Left lung (tissue), 14 donors: ENCODE measurements at places on chromosomes 4 and X. TPM values are rescaled to one million over a fixed set of nuclear protein-coding genes. Genes with fewer than 3 reads are reported as not detected.

GRCh38 chrX:80879916-80880315, 70.2 kb upstream of the BRWD3 start:
- no peak for DNase-seq

NDUFB11 gene
- polyA plus RNA-seq: 80.7 TPM

DNA sequence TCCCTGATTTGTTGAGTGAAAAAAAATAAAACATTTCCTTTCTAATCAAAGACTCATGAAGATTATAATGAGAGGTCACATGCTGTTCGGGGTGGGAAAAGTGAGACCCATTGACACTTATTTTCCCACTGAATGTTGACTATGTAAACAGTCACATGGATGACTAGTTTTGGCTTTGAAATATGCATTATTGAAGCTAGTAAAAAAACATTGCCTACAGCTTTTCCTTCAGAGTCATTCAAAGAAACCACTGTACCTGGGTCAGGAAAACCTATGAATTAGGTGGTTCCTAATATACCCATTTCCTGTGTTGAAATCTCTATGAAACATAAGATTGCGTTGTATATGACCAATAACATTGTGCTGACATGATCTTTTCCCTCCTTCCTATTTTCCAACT, 251.2 kb downstream of the CFAP299 start:
- DNase-seq: no peak

DNA sequence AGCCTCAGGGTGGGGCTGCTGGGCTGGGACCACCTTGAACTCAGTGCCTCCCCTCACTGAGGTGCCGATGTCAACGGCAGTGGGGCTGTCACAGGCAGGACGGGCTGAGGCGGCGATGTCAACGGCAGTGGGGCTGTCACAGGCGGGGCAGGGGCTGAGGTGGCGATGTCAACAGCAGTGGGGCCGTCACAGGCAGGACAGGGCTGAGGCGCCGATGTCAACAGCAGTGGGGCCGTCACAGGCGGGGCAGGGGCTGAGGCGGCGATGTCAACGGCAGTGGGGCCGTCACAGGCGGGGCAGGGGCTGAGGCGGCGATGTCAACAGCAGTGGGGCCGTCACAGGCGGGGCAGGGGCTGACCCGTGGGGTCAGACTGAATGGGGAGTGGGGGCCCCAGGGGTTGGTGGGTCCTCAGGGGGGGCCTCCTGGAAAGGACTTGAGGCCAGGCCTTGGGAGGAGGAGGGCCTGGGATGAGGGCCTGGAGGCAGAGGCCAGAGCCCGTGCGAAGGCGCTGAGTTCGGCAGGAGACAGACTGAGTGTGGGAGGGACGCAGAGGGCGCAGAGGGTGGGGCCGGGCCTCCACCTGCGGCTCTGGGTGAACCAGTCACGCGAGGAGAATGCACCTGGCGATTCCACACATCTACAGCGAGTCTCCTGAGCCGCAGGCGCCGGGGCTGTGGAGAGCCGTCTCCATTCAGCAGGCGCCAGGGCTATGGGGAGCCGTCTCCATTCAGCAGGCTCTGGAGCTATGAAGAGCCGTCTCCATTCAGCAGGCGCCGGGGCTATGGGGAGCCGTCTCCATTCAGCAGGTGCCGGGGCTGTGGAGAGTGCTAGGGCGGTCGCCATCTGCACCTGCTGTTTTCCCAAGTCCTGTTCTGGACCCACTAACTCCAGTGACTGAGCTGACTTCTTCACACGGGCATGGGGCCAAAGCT, 22.9 kb downstream of the ATP5ME start:
- DNase-seq: no peak

DNA sequence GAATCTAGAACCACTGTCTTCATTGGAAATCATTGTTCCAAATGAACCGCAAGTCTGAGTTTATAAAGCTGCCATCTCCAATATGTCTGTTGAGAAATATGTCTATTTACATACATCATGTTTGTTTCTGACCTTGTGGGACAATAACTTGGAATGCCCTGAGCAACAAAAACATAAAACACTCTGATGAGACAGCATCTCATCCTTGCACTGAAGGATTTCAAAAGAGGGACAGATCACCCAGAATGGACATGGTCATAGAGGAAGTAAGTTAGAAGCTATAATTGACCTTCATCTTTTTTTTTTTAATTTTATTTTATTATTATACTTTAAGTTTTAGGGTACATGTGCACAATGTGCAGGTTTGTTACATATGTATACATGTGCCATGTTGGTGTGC, 22.5 kb downstream of the RXFP1 start:
- no peak for DNase-seq

- no peak for DNase-seq
These were observed 28.6 kb downstream of the STAP1 start for GRCh38 chr4:67587156-67587555.
